ENCODE measurements at places on chromosomes 16 and 17. TPM values are rescaled to one million over a fixed set of nuclear protein-coding genes. Genes with fewer than 3 reads are reported as not detected.

GRCh38 chr16:66278604-66279262 is 87.8 kb upstream of the CDH5 start:
- DNase-seq, result no peak

Gene CMTR2
- total RNA-seq, result 50.4 TPM

- DNase-seq, result no peak
Measured at GRCh38 chr17:30021708-30022317, 80.4 kb downstream of the EFCAB5 start.

GRCh38 chr16:12079412-12079965 is 103.0 kb downstream of the SNX29 start:
- DNase-seq, result no peak

Gene MYOCD
- total RNA-seq, result 0.16 TPM

Gene PRCD
- 1.9 TPM for total RNA-seq

DNA sequence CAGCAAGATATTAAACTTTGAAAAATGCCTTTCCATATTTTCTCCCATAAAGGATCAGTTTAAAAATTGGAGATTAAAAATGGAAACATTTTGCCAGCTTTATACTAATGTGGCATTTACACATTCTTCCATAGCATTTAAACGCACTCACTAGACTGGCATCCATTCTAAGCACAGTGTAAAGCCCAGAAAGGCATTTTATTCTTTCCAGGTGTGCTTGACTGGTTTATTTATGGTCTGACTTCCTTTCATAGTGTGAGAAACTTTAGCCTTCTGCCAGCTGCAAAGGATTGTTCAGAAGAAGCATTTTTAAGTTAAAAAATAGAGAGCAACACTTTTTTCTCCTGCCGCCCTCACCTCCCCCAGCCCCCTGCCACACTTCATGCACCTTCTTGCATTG is 271.7 kb upstream of the PSMD7 start:
- DNase-seq, result no peak

Gene MYADML2
- total RNA-seq, result 0.16 TPM

DNA sequence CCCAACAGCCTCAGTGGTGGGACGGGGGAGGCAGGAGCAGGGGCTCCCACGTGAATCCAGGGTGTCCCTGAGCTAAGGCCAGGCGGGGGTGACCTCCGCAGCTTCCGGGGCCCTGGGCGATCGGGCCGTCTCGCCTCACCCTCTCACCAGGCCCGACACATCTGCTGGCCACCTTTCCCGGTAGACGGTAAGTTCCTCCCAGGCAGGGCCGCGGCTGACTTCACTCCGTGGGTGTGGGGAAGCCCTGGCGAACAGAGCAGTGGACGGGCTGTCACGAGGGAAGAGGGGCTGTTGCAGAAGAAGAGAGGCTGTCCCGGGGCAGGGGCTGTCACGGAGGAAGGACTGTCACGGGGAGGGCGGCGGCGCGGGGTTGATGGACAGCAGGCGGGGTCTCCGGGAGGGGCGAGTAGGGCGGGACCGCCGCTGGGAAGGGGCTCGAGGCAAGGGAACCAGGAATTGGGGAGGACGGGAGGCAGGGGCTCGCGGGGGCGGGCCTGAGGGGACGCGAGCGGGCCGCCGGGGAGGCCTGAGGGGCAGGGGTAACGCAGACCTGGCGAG is 498 bp downstream of the PKMYT1 start:
- no peak for DNase-seq

GRCh38 chr17:37359682-37360188 is 16.1 kb upstream of the C17orf78 start:
- DNase-seq, result peak; percentile 35

DNA sequence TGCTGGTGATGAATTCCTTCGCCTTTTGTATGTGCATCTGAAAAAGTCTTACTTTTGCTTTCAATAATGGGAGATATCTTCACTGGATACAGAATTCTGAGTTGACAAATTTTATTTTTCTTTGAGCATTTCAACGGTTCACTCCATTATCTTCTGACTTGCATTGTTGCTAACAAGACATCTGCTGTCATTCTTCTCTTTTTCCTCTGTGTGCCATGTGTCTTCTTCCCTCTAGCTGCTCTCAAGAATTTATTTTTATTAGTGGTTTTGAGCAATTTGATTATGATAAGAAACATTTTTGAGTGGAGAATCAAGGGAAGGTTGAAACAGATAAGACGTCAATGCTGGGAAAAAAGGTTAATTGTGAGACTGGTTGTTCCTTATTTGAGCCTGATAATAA is 471.8 kb downstream of the CDH13 start:
- DNase-seq, result no peak

DNA sequence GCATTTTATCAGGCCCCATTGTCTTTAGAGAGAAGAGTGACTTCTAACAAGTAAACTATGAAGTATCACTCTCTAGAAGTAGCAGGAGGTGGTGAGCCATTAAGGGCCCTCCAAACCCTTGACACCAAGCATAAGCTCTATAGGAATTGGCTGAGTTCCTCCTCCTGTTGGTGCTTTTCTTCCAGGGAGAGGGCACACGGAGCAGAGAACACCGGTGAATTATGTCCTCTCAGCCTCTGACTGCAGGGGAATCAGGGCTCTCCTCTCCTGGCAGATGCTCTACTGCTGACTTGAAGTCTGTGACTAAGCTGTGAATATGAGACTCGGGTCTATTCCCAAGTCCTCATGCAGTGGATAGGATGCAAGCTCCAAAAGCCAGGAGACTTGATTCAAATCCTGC is 32.3 kb downstream of the CHD9 start:
- no peak for DNase-seq

- no peak for DNase-seq
Measured at GRCh38 chr16:88926374-88926990, 50.5 kb downstream of the CBFA2T3 start.

GRCh38 chr16:65697065-65697464 is 575.2 kb upstream of the CDH11 start:
- DNase-seq, result no peak

DNA sequence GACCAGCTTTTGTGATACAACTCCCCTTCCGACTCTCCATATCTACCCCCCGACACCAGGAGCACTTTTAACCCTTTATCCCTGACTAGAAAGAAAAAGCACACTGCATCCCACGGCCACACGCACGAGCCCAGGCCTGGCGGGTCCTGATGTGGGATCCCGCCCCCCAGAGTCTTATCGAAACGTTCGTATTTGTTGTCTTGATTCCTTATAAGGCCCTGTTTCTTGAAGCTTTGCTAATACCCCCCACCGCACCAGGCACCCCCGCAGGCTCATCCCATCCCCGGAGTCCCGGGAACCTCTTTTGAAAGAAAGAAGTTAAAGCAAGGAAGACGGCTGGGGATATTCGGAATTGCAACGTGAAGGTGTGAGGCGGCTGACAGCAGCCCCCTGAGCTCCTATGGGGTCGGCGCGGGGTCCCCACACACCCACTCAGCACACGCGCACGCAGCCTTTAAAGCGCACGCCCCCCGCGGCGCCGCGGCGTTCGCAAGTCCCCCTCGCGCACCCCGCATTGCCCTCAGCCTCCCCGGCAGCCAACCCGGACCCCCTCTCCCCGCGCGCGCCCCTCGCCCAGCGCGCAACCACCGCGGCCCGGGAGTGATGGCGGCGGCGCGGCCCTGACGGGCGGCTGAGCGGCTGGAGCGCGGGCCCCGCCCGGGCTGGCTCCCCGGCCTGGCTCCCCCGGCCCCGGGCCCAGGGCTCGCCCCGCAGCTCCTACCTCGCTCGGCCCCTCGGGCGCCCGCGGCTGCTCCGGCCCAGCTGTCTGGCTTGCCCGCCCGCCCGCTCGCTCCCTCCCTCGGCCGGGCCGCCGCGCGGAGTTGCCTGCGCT is 448 bp downstream of the STAT5B start:
- DNase-seq, result no peak

DNA sequence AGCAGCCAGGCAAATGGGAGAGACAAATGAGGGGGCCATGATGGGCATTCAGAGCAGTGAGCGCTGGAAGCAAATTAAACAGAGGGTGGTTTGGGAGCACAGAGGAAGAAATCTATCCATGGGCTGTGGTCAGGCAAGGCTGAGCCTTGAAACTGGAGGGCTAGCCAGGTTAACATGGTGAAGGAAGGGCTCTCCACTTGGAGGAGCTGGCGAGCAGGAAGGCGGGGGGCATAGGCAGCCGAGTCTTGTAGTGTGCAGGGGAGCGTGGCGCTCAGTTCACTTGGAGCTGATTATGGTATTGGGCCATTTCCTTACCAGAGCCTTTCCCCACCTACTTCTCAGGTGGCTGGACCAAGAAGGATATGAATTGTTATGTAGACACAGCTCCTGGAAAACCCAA is 189.7 kb downstream of the SNX29 start:
- DNase-seq, result no peak

Gene GAST
- total RNA-seq, result not detected

- no peak for DNase-seq
Measured at GRCh38 chr16:48479329-48479728, 94.1 kb upstream of the SIAH1 start.

Gene BORCS6
- 4.8 TPM for total RNA-seq

Gene UNK
- total RNA-seq, result 29.2 TPM

All from occipital lobe (tissue), 3 donors.